Spinal cord (tissue), 10 donors: ENCODE measurements at places on chromosomes 5 and 9.

DNA sequence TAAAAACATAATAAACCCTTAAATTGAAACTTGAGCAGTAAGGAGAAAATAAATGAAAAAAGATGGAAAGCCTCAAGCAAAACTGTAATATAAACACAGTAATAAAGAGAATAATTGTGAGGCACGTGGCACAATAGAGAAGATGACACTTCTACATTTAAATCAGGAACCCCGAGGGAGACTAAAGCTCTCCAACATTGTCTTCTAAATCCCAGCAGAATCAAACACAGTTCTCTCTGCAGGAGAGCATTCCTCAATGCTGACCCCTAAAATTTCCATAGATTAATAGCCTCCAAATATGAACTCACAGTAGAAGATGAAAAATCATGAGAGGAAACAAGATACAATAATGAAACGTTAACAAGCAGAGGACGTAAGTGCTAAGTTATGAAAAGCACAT lies 721.2 kb upstream of the COX7C start:
- H3K27me3 ChIP-seq, result no peaks in the 10 kb centered on the region
- no peak for DNase-seq
- H3K27ac ChIP-seq, result no peak overlapping the region
- no peaks in the 10 kb centered on the region for H3K4me1 ChIP-seq
- H3K4me3 ChIP-seq, result no peak overlapping the region

DNA sequence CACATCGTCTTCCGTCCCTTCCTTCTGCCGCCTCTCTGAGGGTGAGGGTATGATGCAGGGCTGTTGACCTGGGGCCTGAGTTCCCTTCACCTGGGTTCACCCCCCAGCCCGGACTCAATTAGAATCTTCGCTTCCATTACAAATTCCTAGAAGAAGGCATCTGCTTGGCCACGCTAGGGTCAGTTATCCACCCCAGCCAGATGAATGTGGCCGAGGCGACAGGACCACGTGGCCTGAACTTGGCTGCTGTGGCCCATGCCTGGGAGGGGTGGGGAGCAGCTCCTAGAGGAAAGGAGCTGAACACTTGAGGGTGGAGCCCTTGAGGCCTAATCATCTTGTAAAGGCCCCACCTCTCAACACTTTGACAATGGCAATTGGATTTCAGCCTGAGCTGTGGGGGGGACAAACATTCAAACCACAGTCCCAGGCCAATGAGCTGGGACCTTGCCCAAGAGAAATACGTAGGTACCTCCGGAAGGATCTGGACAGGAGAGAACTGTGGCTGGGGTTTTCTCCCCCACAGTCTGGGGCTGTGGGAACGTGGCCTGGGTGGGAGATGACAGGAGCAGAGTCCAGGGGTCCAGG lies 90.6 kb upstream of the ADAMTS2 start:
- no peaks in the 10 kb centered on the region for H3K27me3 ChIP-seq
- H3K36me3 ChIP-seq, result no peaks in the 10 kb centered on the region
- H3K4me1 ChIP-seq, result peaks cover 20% of the 10 kb centered on the region
- no peak overlapping the region for H3K4me3 ChIP-seq
- no peak for DNase-seq
- no peak overlapping the region for H3K27ac ChIP-seq

GRCh38 chr5:67188274-67189078 lies 8.1 kb downstream of the CD180 start:
- H3K27ac ChIP-seq, result no peak overlapping the region
- no peaks in the 10 kb centered on the region for H3K36me3 ChIP-seq
- no peaks in the 10 kb centered on the region for H3K27me3 ChIP-seq
- no peak for DNase-seq
- H3K4me1 ChIP-seq, result peaks cover 3% of the 10 kb centered on the region

DNA sequence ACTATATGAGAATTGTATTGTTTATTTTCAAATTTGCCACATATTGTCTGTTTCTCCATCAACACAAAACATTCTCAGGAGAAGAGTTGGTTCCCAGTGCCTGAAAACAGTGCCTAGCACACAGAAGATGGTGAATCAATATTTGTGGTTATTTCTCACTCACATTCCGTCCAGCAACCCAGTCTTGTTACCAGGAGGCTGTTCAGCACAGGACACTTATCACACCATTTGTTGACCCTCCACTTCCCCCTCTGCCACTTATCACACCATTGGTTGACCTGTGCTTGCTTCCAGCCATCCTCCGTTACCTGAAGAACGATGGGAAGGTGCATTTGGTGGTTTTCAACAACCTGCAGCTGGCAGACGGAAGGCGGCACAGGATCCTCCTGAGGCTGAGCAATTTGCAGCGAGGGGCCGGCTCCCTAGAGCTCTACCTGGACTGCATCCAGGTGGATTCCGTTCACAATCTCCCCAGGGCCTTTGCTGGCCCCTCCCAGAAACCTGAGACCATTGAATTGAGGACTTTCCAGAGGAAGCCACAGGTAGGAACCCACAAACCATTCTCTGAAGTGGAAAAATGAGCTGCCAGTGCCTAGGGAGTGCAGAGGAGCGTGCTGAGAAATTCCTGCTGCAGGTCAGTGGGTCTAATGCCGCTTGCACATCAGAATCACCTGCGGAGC lies 20.5 kb downstream of the THBS4 start:
- no peaks in the 10 kb centered on the region for H3K4me1 ChIP-seq
- no peaks in the 10 kb centered on the region for H3K27me3 ChIP-seq
- no peak for DNase-seq
- H3K36me3 ChIP-seq, result peaks cover 8% of the 10 kb centered on the region
- H3K27ac ChIP-seq, result no peak overlapping the region
- no peak overlapping the region for H3K4me3 ChIP-seq

- H3K27me3 ChIP-seq, result no peaks in the 10 kb centered on the region
- peaks cover 48% of the 10 kb centered on the region for H3K4me1 ChIP-seq
- no peak overlapping the region for H3K27ac ChIP-seq
- H3K36me3 ChIP-seq, result peaks cover 15% of the 10 kb centered on the region
- no peak overlapping the region for H3K4me3 ChIP-seq
- no peak for DNase-seq
These were observed 29.2 kb downstream of the PCDHGC5 start for GRCh38 chr5:141517880-141518617.

GRCh38 chr5:39164529-39165402 lies 54.6 kb downstream of the FYB1 start:
- no peaks in the 10 kb centered on the region for H3K36me3 ChIP-seq
- H3K27ac ChIP-seq, result no peak overlapping the region
- H3K4me1 ChIP-seq, result no peaks in the 10 kb centered on the region
- H3K4me3 ChIP-seq, result no peak overlapping the region
- DNase-seq, result no peak

DNA sequence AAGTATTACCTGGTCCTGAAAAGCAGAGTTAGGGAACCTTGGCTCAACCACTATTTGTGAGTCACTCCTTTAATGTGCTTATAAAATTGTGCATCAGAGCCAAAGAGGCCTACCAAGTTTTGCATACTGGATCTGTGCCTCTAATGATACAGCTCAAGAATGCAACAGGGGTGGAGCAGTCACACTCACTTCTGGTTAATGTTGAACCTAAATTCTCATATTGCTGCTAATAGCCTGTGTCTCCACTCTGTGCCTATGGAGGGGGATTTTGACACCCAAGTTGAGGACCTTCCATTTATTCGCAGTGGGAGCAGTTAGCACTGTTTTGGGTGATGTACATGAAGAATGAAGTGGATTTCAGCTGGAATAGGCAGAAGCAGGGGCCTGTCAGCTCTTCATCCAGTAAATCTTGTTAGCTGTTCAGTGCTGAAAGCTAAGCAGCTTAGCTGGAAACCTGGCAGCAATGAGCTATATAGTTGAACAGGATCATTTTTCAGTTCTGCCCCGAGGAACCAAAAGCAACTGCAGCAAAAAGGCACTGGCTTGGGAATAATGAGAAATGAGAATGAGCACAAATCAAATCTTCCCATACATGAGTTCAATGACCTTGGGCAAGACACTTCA lies 9.7 kb downstream of the SH3TC2 start:
- no peak for DNase-seq
- no peak overlapping the region for H3K4me3 ChIP-seq
- H3K36me3 ChIP-seq, result no peaks in the 10 kb centered on the region
- H3K27me3 ChIP-seq, result no peaks in the 10 kb centered on the region

- H3K36me3 ChIP-seq, result peaks cover 3% of the 10 kb centered on the region
- H3K27me3 ChIP-seq, result no peaks in the 10 kb centered on the region
- no peaks in the 10 kb centered on the region for H3K4me1 ChIP-seq
These were observed 9.2 kb upstream of the RARS1 start for GRCh38 chr5:168477060-168477459.

GRCh38 chr9:135489188-135489906 lies 9.8 kb downstream of the PPP1R26 start:
- no peaks in the 10 kb centered on the region for H3K27me3 ChIP-seq
- no peaks in the 10 kb centered on the region for H3K4me1 ChIP-seq
- peaks cover 67% of the 10 kb centered on the region for H3K36me3 ChIP-seq
- no peak overlapping the region for H3K4me3 ChIP-seq

- no peak overlapping the region for H3K4me3 ChIP-seq
- no peaks in the 10 kb centered on the region for H3K27me3 ChIP-seq
- H3K4me1 ChIP-seq, result no peaks in the 10 kb centered on the region
- H3K36me3 ChIP-seq, result no peaks in the 10 kb centered on the region
These were observed 302.6 kb downstream of the ARHGEF28 start for GRCh38 chr5:73928476-73929070.

GRCh38 chr9:78971540-78971939 lies 600.2 kb upstream of the TLE4 start:
- no peaks in the 10 kb centered on the region for H3K27me3 ChIP-seq
- no peak for DNase-seq
- H3K36me3 ChIP-seq, result no peaks in the 10 kb centered on the region

- H3K36me3 ChIP-seq, result no peaks in the 10 kb centered on the region
- H3K27me3 ChIP-seq, result no peaks in the 10 kb centered on the region
- no peaks in the 10 kb centered on the region for H3K4me1 ChIP-seq
- H3K27ac ChIP-seq, result no peak overlapping the region
- DNase-seq, result no peak
These were observed 156.9 kb downstream of the PAM start for GRCh38 chr5:102911973-102912372.

GRCh38 chr5:96671441-96671840 lies 9.3 kb downstream of the CAST start:
- no peak overlapping the region for H3K27ac ChIP-seq
- peak; percentile 34 for DNase-seq
- no peak overlapping the region for H3K4me3 ChIP-seq
- no peaks in the 10 kb centered on the region for H3K4me1 ChIP-seq
- no peaks in the 10 kb centered on the region for H3K36me3 ChIP-seq
- no peaks in the 10 kb centered on the region for H3K27me3 ChIP-seq

GRCh38 chr5:126477294-126478117 lies 54.3 kb downstream of the GRAMD2B start:
- DNase-seq, result peak; percentile 66
- H3K27ac ChIP-seq, result peak overlapping the region; percentile 70
- H3K4me3 ChIP-seq, result no peak overlapping the region
- H3K36me3 ChIP-seq, result peaks cover 8% of the 10 kb centered on the region
- no peaks in the 10 kb centered on the region for H3K27me3 ChIP-seq
- H3K4me1 ChIP-seq, result peaks cover 13% of the 10 kb centered on the region
